ENCODE measurements at places on chromosomes 4 and X. TPM values are rescaled to one million over a fixed set of nuclear protein-coding genes. Genes with fewer than 3 reads are reported as not detected.

Gene KLHL8
- total RNA-seq, result 10.1 TPM

Gene BMX
- total RNA-seq, result 0.90 TPM

Gene FAM47A
- total RNA-seq, result not detected

Gene PCYT1B
- total RNA-seq, result 0.74 TPM

Gene IL1RAPL2
- 0.27 TPM for total RNA-seq

Gene C4orf36
- 0.81 TPM for total RNA-seq

Gene SLITRK4
- 8.3 TPM for total RNA-seq

Gene GLOD5
- total RNA-seq, result not detected

Gene CT45A10
- not detected for total RNA-seq

Gene TCEAL7
- total RNA-seq, result 52.5 TPM

Gene DGKK
- total RNA-seq, result not detected

Gene WNK3
- total RNA-seq, result 10.5 TPM

Gene CYSLTR1
- total RNA-seq, result not detected

Gene RTL5
- 4.3 TPM for total RNA-seq

Gene ARMCX4
- total RNA-seq, result 25.4 TPM

Gene RAB40AL
- not detected for total RNA-seq

Gene TCEAL4
- 100 TPM for total RNA-seq

Gene GDPD2
- not detected for total RNA-seq

Gene MAGEA1
- total RNA-seq, result not detected

Gene MAOB
- total RNA-seq, result not detected

Gene PLAC1
- not detected for total RNA-seq

Gene SSX3
- total RNA-seq, result not detected

Gene ZAR1
- not detected for total RNA-seq

Gene PAK3
- total RNA-seq, result 0.90 TPM

Gene SMARCA5
- 53.6 TPM for total RNA-seq

Gene MTMR1
- 21.6 TPM for total RNA-seq

Gene NUDT6
- total RNA-seq, result 8.5 TPM

Gene TNIP2
- 65.7 TPM for total RNA-seq

Gene PLP1
- total RNA-seq, result not detected

Gene FGF2
- total RNA-seq, result 79.5 TPM

Gene TREX2
- total RNA-seq, result not detected

Gene BGN
- total RNA-seq, result 133 TPM

Gene IL2
- not detected for total RNA-seq

Gene PNCK
- total RNA-seq, result 0.33 TPM

Gene TMEM35A
- total RNA-seq, result 14.4 TPM
